ENCODE measurements at places on chromosomes 13 and 19.

GRCh38 chr13:89287381-89287780 lies 1616.2 kb downstream of the SLITRK5 start:
- no peak for DNase-seq

GRCh38 chr13:98842070-98842469 lies 89.6 kb upstream of the SLC15A1 start:
- no peak for DNase-seq

- no peak for DNase-seq
These were observed 63.4 kb upstream of the MED4 start for GRCh38 chr13:48158290-48158689.

DNA sequence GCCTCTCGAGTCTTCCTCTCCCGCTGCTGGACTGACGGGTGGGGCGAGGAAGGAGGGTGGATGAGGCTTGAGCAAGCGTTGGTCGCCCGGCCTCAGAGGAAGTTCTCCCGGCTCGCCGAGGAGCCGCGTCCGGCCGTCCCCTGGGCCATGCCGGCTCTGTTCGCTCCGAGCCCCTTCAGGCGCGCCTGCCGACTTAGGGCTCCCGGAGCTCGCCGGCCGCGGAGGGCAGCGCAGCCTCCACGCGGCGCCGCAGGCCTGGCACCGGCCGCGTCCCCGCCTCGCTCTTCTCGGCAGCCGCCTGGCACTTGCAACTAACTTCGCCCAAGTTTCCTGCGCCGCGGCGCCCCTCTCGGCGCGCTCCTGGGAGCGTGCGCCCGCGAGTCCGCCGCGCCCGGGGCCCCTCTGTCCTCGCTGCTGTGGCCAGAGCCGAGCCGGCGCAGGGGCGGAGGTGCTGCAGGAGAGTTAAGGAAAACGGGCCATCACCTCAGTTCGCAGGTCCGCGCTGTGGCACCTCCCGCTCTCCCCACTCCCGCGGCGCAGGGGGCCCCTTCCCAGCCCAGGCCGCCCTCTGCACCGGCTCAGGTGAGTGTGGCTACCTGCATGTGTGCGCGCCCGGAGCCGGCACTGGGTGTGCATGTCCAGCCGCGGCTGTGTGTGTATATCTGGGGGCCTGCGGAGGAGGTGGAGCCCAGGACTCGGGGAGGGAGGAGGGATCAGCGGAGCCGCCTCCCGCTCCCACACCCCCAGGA lies 641 bp upstream of the SOX21 start:
- no peak for DNase-seq

GRCh38 chr19:35942235-35942634 lies 6.1 kb downstream of the LRFN3 start:
- no peak for DNase-seq

GRCh38 chr13:90594681-90595080 lies 752.8 kb upstream of the MIR17HG start:
- DNase-seq = no peak

GRCh38 chr19:46955813-46956371 lies 63.7 kb upstream of the NPAS1 start:
- no peak for DNase-seq

DNA sequence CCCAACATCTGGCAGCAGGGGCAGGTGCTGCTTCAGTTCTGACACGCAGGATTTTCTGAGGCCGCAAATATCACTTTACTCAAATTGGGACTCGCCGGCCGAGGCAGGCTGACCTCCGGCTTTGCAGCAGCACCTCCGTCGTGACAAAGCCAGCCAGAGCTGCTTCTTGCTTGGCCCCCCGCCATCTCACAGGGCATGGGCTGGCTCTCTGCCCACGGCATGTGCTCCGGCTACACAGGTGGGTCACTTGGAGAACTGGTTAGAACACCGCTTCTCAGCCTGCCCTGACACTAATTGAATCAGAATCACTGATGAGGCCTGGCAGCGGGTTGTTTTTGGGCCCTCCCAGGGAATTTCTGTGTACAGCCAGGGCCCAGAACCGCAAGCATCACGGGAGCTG lies 112.3 kb downstream of the SLC7A1 start:
- no peak for DNase-seq

GRCh38 chr13:86554066-86554465 lies 754.8 kb upstream of the SLITRK6 start:
- DNase-seq = no peak

GRCh38 chr19:1104311-1105007 lies 665 bp downstream of the GPX4 start:
- no peak for DNase-seq

GRCh38 chr19:33492090-33492489 lies 29.5 kb downstream of the PEPD start:
- no peak for DNase-seq

DNA sequence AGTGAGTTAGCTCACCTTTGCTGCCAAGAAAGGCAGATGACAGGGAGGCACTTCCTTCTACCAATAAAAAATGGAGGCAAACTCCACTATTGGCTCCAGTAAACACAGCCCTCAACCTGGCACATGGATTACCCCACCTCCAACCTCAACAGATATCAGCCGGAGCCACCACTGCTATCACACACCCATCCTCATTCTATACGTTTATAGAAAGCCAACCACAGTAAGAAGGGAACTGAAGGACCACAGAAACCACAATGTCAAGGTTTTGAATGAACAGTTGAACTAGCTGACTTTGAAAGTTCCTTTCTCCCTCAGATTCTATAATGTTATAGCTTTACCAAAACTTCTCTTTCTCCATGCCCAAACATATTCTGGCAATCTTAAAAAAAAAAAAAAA lies 526.2 kb downstream of the UQCRFS1 start:
- DNase-seq = no peak

DNA sequence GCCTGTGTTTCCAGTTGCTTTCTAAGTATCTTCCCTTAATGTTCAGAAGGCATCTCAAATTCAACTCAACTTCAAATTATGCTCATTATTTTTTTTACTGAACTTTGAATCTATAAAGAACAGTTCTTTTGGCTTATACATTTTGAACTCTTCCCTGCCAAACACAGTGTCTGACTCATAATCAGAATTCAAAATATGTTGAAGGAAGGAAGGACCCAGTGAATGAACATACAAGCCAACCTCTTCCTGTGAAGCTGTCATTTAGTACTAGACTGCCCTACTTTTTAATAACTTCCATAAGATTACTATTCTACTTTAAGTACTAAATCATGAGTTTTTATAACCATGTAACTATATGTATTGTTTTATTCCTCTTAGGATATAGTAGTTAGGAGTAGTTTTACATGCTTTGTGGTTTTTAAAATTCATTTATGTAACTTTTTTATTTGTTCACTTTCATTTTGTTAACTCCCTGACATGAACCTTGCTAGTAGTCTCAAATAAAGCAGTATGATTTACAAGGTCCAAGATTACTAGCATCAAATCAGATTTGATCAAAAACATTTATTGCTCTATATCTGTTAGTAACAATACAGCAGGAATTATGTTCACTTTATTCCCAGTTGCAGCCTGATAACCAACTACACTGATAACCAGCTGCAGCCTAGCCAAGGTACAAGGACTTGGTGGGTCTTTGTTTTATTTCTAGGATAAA lies 6.4 kb downstream of the NUDT15 start:
- DNase-seq = no peak

DNA sequence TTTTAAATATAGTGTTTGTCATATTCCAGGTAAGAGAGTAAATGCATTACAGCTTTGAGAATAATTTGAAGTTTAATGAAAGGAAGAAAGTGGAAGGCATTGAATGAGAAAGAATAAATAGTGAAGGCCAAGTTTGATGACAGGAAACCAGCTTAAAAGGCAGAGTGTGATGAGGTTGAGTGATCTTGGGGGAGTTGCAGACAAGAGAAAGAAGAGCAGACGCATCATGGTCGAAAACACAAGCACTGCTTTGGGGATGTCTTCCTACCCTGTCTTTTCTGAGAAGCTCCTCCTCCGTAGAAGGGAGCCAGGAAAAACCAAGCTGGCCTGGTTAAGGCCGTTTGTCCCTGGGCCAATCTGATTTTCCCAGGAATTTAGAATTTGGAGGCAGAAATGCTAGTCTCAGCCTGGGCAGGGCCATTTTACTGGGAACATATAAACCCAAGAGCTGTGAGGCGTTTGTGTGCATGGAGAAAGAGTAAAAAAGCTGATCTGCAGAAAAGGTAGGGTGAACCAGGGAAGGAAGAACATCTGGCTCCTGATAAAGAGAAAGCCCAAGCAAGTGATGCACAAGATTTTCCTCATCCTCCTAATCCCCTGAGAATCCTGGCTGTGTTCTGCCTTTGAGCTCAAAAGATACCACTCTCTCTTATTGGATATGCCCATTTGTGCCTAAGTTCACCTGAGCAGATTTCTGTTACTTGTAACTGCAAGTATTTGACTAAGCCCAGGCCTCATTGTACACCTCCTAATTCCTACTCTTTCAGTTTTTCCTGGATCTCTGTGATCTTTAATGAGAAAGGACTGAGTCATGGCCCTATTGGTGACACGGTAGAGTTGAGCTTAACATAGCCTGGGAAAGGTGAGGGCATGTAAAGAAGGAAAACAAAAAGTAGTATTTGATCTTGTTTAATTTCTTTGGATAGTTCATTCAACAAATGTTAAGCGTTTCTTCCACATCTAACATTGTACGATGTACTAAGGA lies 80.0 kb downstream of the WDFY2 start:
- no peak for DNase-seq

GRCh38 chr19:45440873-45441654 lies 17.3 kb upstream of the ERCC1 start:
- no peak for DNase-seq

DNA sequence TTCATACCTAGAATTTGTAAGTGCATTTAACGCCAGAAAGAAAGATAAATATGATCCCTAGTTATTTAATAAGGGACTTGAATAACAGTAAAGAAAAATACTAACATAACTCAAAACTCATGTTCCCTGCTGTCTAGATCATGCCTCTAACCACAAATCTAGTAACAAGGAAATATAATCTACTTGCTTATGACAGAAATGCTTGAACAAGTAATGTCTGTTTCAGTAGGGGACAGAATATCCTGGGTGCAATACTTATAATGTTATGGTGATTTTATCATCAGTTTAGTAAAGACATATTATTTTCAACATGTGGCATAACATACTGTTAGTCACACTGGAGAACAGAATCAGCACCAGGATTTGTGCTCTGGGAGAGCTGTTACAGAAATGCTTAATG lies 861.9 kb upstream of the SLITRK1 start:
- DNase-seq = no peak

Measured in cortex of kidney (tissue), 1 donor.